Heart right ventricle (tissue), 16 donors: ENCODE measurements at places on chromosomes 7 and 10. TPM values are rescaled to one million over a fixed set of nuclear protein-coding genes. Genes with fewer than 3 reads are reported as not detected.

- DNase-seq, result no peak
Measured at GRCh38 chr7:92508946-92509345, 19.4 kb downstream of the PEX1 start.

- no peak for DNase-seq
Measured at GRCh38 chr10:99374526-99374925, 45.4 kb downstream of the CNNM1 start.

GPR15LG gene
- total RNA-seq, result not detected

DNA sequence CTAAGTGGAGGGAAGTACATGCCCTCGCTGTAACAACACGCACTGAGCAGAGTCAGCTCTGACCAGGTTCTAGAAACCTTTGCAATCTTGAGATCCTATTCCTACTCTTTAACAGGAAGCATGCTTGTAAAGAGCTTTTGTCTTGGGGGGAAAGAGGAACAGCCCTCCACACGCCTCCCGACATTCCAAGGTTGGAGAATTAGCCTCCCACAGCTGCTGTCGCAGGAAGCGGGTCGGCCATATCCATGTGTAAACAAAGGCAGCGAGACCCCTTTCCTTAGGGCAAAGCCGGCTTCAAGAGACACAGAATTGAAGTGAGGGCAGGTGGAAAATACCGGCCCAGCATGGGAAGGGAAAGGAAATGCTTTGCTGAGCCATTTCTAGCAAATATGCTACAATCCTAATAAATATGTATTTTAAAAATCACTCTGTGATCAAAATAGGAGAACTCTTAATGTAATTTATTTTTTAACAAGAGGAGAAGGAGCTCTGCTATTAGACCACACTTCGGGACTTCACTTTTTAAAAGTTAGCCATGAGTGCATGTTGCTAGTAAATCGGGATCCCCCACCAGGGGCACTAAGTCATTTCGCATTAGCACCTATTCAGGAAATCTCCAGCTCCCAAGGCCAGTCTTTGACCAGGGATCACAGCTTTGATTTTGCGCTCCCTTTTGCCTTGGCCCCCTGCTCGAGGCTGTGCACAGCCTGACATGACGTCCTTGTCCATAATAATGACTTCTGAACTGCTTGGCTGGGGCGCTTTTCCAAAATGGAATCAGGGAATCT, 55.9 kb downstream of the FAM204A start:
- DNase-seq, result no peak

SPOCK2 gene
- 9.7 TPM for total RNA-seq
